ENCODE measurements at places on chromosomes 6 and 20. TPM values are rescaled to one million over a fixed set of nuclear protein-coding genes. Genes with fewer than 3 reads are reported as not detected.

Gene SLC22A16
- total RNA-seq = not detected

Gene SNAI1
- 19.9 TPM for total RNA-seq

DNA sequence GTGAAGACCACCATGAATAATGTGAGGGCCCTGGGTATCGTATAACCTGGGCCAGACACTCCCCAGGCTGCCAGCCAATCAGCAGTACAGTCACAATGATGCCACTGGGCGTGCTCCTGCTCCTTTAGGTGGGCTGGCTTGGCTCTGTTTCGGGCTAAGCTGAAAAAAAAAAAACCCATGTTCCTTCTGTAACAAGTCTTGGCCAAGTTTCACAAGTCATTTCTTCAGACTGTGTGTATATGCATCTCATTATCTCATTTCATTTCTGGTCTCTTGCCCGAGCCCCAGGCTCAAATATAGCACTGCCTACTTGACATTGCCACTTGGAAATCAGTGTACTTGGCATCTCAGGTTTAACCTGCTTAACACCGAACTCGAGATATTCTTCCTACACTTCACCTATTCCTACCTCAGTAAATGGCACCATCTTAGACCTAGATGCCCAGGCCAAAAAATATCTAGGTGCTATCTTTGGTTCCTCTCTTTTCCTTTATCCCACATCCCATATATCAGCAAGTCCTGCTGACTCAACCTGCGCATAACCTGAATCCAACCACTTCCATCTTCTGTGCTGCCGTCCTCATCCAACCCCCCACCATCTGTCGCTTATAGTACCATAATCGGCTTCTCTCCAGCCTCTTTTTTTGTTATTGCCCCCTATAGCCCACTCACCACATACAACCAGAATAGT is 1.8 kb downstream of the UQCC2 start:
- DNase-seq = no peak

- DNase-seq = no peak
Measured at GRCh38 chr6:78629154-78629721, 238.1 kb upstream of the IRAK1BP1 start.

- DNase-seq = peak; percentile 65
Measured at GRCh38 chr20:46058599-46059281, 29.7 kb downstream of the SLC12A5 start.

GRCh38 chr20:53842301-53843099 is 227.9 kb downstream of the BCAS1 start:
- no peak for DNase-seq

DNA sequence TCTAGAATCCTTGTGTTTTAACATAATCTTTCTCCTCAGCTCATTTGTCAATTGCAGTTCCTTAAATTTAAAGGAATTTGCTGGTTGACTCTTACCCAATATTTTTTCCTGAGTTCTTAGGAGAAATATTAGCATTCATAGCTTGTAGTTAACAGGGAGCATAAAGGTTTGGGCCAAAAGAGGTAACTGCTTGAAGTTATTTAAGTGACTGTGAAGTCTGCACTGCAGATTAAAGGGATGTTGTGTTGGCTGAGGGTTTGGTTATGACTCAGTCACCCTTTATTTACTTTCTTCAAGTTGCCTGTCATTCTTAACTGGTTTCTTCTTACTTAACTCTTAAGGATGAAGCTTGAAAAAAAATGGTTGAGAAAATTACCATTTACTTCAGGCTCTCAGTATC is 220.3 kb upstream of the LAMP5 start:
- no peak for DNase-seq

GRCh38 chr6:75893058-75893775 is 144.2 kb downstream of the MYO6 start:
- no peak for DNase-seq

DNA sequence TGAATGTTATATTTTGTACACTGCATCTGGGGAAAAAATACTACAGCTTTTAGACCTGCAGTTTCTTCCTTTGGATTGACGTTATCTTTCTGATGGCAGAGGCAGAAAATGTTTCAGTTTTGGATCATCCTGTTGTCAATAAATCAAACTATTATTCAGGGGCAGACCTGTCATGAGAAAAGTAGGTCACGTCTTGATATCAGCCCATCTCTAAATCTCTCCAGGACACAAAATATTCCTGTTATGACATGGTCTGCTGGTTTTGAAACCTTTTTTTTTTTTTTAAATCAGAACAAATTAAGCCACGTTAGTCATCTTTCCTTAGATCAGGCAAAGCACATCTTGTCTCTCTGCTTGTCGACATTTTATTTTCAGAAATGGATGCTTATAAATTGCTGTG is 24.0 kb downstream of the IL20RA start:
- DNase-seq = no peak
